ENCODE measurements at places on chromosomes 12 and 14. TPM values are rescaled to one million over a fixed set of nuclear protein-coding genes. Genes with fewer than 3 reads are reported as not detected.

Gene CRACR2A
- 6.7 TPM for total RNA-seq

Gene ADAM20
- 0.47 TPM for total RNA-seq

DNA sequence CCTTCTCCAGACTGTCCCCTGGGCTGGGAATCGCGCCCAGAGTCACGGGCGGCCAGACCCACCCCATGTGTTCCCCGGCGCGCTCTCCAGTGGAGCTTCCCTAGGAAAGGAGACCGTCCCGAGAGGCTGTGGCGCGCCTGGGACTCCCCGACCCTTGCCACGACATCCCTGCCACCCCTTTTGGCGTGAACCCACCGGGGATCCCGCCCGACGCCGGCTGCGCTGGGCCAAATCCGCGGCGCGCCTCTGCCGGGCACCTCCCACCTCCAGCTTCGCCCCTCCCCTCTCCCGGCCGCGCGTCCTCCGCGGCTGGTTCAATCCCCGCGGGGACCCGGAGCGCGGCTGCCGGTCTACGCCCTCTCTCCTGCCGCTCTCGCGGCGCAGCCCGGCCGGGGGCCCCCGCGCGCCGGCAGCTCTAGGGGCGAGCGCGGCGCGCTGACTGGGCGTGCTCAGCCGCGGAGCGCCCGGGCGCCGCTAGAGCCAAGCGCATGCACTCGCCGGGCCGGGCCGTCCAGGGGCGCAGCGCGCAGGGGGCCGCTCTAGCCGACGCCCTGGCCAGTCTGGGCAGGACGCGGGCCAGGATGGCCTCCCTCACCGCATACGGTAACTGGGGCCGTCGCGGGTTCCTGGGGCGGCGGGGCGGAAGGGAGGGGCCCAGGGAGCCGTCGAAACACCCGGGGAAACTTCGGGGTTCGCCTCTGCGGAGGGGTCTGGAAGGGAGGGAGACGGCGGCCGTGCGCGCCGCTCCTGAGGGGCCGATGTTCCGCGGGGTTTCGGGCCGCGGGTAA lies 77.4 kb upstream of the ANO4 start:
- no peak for DNase-seq

- DNase-seq: no peak
Observed at GRCh38 chr12:87127272-87127671, 871.1 kb upstream of the MGAT4C start.

- no peak for DNase-seq
Observed at GRCh38 chr14:96161636-96162035, 43.0 kb upstream of the BDKRB2 start.

DNA sequence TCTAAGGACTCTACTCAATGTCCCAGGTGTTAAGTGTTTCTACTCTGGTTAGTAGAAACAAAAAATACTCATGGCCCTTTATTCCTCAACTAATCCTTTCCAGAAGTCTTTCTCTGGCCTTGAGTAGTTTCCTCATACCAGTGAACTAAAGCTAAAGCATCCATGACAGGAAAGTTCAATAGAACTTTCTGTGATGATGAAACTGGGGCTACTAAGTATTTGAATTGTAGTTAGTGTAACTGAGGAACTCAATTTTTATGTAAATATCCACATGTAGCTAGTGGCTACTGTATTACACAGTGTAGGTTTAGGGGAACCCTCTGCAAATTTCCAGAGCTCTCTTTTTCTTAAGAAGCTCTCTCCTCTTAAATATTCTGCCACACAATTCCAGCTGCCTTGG lies 63.7 kb downstream of the R3HDM2 start:
- DNase-seq: no peak

GRCh38 chr14:37615582-37616289 lies 20.3 kb downstream of the TTC6 start:
- DNase-seq: no peak

All from glomerular endothelial cell (primary cell).